ENCODE measurements at places on chromosomes 11 and 22.

- DNase-seq: no peak
Measured at GRCh38 chr11:12973528-12974181, 35.5 kb upstream of the RASSF10 start.

- DNase-seq: no peak
Measured at GRCh38 chr11:36512016-36512415, 1.9 kb upstream of the TRAF6 start.

DNA sequence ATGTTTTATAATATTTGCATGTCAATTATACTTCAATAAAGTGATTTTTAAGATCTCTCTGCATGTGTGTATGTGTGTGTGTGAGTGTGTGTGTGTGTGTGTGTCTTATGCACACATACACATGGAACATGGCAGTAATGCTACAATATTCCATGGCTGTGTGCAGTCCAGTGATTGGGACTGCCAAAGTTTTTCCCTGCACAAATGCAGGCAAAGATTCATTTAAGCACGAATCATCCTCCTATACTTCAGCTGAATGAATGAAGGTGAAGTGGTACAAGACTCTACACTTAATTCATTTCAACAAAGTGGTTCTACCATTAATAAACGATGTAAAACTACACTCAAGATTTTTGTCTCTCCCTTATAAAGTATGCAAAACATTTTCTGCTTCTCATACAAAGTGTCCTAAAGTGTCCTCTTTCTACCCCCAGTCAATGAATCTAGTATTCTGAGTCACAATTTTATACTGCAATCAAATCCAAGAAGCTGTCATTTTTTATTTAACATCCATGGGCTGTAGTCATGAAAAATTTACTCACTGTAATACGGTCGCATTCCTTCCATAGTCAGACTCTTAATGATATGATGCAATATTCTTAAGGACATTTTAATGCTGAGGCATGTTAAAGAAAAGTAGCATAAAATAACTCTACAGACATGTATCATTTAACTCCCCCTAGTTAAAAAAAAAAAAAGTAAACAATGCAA is 132.4 kb downstream of the TTC28 start:
- no peak for DNase-seq

GRCh38 chr11:65390099-65390941 is 3.9 kb downstream of the FRMD8 start:
- DNase-seq: no peak

DNA sequence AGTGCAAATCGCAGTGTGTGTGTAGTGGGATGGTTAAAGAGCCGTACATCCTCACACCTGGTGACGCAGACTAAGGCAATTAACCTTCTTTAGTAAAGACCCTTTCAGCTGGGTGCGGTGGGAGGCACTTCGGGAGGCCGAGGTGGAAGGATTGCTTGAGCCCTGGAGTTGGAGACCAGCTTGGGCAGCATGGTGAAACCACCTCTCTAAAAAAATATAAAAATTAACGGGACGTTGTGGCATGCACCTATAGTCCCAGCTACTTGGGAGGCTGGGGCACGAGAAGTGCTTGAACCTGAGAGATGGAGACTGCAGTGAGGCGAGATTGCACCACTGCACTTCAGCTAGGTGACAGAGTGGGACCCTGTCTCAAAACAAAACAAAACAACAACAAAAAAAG is 31.5 kb downstream of the ZBTB16 start:
- no peak for DNase-seq

- peak; percentile 32 for DNase-seq
Measured at GRCh38 chr11:1157645-1158591, at the start of gene MUC5AC. MUC5AC (plus strand) TSS chr11:1157953; CDS start chr11:1158000, 47 bp downstream.

- DNase-seq: no peak
Measured at GRCh38 chr22:35631597-35631996, 14.5 kb upstream of the MB start.

DNA sequence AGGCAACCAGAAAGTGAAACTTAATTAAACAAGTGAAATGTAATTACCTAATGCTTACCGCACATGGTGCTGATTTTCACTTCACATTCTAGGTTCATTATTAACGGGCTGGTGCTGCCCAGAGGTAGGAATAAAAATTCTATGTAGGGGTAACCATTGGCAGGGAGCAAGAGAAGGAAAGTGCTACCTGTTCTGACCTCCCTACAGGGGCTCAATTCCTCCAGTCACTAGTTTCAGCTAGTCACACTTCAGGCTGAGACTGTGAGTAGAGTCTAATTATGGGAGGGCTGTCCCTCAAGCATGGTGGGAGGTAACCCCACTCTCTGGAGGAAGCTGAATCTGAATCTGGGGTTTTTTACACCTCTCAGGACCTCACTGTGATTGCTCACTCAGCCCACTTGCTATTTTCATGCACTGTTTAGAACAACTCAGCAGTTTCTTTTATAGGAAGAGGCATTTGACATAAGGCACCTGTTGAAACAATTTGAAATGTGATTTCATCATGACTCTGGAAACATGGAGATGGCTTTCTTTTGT is 75.4 kb downstream of the MAML2 start:
- DNase-seq: no peak

- no peak for DNase-seq
Measured at GRCh38 chr11:94424011-94424410, 22.8 kb upstream of the GPR83 start.

DNA sequence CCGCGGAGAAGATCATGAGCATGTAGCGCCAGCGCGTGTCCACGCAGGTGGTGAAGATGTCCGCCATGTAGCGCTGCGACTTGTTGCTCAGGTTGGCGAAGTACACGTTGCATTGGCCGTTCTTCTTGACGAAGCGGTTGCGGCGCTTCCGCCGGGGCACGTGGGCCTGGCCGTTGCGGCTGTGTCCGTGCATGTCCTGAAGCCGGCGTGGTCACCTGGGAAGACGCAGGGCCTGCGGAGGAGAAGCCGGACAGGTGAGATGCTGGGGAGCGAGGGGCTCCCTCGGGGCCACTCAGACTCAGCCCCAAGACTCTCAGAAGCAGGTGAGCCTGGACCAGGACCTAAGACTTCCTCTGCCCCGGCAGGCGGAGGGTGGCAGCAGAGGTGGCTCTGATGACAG is 27.1 kb downstream of the KCNJ4 start:
- DNase-seq: no peak

DNA sequence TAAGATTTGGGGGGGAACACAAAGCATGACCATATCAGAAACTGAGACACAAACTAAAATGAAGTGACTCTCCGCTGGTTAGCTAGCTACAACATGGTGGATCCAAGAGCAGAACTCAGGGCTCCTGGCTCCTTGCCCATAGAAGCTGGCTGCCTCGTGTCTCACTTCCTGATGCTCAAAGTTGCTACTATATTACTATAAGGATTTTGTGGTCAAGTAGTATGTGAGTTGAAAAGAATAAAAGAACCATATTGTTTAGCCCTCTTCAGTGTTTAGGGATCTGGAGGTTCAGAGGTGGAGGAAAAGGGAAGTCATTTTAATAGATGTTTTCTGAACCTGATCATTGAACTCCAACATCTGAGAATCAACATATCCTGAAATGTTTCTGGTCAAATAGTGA is 16.9 kb upstream of the SIK2 start:
- no peak for DNase-seq

- no peak for DNase-seq
Measured at GRCh38 chr22:46574438-46574992, 37.1 kb upstream of the CELSR1 start.

DNA sequence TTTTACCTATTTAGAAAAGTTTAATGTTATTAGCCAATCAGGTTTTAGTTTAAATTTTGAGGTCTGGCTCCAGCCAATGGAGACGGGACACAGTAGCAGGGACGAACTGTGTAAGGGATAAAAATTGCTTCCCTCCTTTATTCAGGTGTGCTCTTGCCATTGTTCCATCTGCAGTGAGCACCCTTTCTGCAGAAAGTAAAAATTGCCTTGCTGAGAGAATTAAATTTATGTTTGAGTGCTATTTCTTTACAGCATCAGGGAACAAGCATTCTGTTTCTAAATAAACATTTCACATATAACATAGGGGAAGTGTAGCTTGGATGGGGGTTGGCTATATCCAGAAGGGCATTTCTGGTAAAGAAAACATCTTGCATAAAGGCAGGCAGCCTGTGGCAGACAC is 36.4 kb upstream of the ZNRF3 start:
- no peak for DNase-seq

DNA sequence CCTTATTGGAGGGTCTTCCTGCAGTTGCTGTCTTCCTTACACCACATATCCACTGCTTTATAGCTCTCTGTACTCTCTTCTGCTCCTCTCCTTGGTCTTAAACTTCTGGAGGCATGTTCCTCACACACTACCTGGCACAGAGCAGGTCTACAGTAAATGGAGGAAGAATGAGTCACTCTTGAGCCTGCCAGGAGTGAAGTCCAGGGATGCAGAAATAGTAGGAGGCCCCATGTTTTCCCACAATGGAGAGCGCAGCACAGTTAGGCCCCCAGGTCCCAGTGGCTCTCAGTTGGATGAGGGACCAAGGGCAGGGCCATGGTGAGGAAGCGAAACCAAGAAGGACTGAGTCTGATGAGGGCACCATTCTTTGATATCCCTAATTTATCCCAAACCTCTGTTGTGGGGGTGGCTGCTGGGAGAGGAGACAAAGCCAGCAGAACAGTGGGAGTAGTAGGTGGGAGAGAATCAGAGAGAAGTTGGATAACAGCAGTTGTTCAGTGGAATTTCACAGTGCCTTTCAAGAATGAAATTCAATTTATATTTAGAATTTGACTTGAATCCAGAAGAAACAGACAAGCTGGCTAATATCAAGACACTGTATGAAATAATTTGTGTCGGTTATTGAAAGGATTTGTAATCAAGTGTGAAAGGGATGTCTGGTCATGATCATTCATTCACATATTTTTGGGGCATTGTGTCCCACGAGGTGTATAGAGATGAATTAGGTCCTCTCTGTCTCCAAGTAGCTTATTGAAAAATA is 187.8 kb downstream of the HIPK3 start:
- DNase-seq: no peak

DNA sequence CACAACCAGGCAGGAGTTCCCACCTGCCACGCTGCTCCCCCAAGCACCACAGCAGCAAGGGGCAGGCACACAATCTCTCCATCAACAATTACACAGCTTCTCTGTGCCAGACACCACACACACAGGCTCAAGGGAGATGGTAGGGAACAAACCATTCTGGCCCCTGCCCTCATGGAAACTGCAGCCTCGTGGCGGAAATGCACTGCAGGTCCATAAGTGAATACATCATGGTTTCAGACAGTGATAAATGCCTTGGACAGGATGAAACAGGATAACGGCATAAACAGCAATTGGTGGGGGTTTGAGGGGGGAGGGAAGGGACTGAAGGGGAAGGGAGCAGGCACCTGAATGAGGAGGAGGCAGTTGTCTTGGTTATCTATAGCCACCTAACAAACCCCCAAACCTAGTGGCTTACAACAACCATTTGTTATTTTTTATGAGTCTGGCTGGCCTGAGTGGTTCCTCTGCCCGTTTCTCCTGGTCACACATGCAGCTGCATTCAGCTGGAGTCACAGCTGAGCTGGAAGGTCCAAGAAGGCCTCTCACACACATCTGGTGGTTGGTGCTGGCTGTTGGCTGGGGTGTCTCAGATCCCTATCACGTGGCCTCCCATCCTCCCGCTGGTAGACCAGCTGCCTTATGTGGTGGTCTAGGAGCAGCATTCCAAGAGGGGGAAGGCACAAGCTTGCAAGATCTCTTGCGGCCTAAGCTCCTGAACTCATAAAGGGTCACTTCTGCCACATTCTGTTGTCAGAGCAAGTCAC is 15.0 kb upstream of the YWHAH start:
- DNase-seq: no peak

DNA sequence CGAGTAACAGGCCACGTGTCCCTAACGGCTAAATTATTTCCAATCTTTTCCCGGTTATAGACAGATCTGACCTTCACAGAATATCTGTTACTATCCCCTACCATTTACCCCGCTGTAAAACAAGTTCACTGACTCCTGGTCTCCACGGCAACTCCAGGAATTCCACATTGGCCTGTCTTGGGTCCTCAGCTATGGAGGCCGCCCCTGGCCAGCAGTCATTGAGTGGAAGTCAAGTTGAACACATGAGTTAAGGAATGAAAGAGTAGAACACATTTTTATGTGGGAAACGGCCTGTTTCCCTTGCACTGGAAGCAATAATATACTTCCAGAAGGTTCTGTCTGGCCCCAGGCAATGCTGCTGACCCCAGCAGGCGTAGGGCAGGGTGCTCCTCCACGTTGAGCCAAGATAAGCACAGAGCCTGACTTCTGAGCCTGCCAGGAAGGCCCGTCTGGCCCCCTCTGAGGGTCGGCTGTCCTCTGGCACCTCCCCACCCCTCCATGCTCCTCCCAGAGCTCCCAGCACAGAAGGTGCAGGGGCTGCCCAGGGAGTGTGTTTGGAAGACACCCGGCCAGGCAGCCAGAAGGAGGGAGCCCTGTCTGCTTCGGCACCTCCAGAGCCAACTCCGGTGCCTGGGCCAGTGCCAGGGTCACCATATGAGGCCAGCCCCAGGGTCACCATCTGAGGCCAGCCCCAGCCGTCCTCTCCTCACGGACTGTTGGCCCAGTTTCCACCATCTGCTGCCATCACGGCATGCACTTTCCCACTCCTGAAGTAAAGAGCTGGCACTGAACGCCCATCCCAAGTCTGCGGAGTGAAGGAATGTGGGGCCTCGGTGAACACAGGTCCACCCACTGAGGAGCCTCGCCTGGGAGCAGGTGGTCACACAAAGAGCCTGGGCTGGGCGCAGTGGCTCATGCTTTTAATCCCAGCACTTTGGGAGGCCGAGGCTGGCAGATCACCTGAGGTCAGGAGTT is 813.2 kb downstream of the BRD1 start:
- peak; percentile 18 for DNase-seq

- no peak for DNase-seq
Measured at GRCh38 chr11:47437746-47438418, 11.1 kb downstream of the RAPSN start.

DNA sequence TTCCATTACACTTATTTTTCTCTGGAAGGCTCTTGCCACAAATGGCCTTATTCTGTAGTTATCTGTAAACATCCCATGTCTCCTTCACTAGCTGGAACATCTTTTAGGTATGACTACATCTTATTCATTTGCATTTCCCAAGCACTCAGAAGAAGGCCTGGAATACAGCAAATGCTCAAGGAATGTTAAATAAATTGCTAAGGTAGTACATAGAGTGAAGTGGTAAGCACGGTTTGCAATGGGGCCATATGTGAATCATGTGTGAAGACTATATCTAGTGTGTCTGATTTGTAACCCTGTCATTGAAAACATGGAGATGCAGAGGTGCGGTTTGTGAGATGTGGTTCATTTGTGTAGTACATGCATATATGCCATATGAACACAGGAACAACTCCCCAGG is 33.5 kb downstream of the GDPD4 start:
- no peak for DNase-seq

DNA sequence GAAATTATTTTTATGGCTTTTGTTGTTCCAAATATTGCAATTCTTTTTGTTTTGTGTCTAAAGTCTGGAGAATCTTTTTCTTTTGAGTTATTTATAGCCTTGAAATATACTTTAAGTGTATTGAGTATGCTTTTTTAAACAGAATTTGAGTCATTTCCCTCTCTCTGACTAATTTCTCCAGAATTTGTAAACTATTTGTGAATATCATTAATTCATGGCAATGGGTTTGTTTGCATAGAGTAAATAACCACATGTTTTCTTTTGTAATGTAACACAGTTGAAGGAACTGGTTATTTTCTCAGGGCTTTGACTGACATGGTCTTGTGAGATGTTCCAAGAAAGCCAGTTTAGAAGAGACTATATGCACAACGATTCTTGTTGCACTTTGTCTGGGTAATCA is 30.9 kb upstream of the MPEG1 start:
- DNase-seq: no peak
